PC-9 (cell line): ENCODE measurements at places on chromosomes 7 and 10. TPM values are rescaled to one million over a fixed set of nuclear protein-coding genes. Genes with fewer than 3 reads are reported as not detected.

DNA sequence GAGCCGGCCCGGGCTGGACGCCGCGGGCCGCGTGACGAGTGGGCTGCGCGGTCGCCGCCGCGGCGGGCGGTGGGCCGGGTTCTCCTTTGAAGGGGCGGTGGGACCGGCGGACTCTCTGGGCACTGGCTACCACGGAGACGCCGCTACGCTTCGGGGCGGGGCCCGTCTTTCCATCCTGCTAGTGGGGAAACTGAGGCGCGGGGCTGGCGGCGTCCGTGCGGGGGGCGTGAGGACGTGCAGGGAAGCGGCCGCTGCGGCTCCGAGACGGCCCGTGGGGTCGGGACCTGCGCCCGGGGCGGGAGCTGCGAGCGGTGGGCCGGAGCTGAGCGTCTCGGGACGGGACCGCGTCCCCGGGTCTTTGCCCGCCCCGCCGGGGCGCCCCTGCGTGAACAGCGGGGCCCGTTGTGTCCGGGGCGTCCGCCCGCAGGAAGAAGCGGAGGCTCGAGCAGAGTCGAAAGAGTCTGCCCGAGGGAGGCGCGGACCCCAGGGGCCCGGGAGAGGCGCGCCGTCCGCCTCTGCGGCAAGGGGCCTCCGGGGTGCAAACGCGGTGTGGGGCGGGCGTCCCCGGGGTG, 548 bp upstream of the BNIP3 start:
- no peak for DNase-seq

Gene MACC1
- total RNA-seq = 48.4 and 50.8 TPM in 2 replicates

DNA sequence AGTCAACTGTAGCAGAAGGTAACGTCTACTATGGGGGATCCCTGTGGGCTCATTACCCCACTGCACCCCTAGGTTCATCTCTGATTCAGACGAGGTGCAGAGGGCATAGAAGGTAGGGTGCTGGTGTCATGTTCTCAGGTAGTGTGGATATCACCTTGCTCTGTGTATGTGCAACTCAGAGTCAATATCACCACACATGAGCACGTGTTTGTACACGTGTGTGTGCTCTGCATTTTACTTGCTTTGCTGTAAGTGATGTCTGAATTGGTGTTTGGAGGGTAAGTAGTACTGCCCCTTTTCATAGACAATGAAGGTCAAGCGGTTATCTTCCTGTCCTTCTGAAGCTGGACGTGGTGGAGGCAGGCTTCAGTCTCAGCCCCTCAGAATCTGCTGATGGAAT, 10.4 kb downstream of the DMBT1 start:
- DNase-seq = no peak

Gene ITIH2
- not detected in 2 replicates for total RNA-seq

Gene ANKRD61
- total RNA-seq = 0.37 TPM in 1 of 2 replicates, not detected in the other

DNA sequence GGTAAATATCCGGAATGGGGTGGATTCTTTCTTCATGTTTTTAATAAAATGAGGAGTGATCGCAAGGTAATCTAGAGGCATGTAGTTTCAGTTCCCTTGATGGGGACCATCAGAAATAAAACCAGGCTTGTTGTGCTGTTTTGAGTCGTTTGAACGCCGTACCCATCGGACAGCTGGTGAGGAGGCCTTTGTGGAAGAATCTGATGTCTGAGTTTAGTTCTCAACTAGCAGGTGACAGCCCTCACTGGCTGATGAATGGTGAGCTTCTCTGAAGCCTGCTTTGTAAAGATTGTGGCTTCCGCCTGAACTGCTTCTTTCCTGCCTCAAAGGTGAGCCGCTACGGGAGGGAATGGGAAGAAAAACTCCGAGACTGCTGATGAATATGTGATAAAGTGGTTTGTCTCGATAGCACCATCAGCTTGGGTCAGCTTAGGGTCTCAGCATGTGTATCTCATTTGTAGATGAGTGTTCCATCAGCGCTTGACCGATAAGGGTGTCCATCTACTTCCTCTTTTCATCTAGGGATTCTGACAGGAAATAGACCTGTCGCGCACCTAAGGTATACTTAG, 977 bp downstream of the TMEM248 start:
- peak; percentile 17 for DNase-seq

DNA sequence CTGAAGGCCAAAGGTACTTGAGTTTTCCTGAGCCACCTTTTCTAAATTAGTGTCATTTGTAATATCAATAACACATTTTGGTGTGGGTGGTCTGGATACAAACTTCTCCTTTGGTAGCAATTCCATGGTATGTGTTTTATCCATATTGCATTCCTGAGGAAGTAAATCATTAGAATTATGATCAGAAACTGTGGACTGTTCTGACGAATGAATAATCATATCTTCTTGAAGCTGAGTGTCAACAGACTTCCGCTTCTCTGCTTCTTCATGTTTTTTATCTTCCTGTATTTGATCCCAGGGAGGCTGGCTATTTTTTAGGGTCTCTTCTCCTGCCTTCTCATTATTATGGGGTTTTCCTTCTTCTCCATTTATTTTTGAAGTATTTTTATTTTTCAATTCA, 81.4 kb downstream of the NRBF2 start:
- DNase-seq = no peak

DNA sequence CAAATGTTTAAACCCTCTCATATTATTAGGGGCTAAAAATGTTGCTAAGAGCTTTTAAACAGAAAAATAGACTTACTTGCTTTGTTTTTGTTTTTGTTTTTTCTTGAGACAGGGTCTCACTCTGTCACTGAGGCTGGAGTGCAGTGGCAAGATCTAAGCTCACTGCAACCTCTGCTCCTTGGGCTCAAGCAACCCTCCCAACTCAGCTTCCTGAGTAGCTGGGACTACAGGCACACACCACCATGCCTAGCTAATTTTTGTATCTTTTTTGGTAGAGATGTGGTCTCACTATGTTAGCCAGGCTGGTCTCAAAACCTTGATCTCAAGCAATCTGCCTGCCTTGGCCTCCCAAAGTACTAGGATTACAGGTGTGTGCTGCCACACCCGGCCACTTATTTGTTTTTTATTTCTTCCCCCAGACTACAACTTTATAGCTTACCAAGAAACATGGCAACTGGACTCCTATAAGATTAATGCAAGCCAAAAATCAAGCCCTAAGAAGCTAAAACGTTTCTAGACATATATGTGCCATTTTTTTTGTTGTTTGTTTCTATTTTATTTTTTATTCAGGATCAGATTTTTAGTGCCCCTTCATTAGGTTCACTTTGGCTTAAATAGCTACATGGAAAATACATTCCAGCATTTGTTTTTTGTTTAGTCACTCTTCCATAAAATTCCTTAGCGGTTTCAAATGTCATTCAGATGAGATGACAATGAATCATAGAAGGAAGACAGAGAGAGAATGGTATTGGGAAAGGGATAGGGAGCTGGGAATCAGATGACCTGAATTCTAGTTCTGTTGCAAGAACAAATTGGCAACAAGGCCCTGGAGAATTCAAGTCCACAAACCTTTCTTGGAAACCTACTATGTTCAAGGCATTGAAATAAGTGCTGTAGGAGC, 163.4 kb upstream of the MKLN1 start:
- DNase-seq = peak; percentile 97

- no peak for DNase-seq
Observed at GRCh38 chr7:20545016-20545415, 70.5 kb upstream of the ABCB5 start.

Gene AGR3
- 0.57 and 0.63 TPM in 2 replicates for total RNA-seq

Gene HMX3
- not detected in 2 replicates for total RNA-seq

DNA sequence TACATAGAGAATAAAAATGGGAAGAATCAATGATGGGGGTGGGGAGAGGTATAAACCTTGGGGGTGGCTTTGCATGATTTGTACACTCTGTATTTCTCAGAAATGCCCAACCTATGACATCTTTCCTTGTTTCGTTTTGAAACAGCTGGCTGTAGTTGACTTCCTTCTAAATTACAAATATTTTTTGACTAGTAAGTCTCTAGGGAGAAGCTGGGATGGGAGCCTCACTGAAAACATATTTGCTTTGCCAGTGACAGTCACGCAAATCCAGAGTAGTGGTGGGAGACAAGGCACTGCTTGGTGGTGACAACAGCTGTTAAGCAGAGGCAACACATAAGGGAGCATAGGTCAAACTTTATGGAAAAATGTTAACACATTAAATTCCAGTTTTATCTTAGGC, 440.5 kb downstream of the SEMA3D start:
- DNase-seq = no peak

- no peak for DNase-seq
Observed at GRCh38 chr10:51342381-51342780, 268.1 kb downstream of the PRKG1 start.

DNA sequence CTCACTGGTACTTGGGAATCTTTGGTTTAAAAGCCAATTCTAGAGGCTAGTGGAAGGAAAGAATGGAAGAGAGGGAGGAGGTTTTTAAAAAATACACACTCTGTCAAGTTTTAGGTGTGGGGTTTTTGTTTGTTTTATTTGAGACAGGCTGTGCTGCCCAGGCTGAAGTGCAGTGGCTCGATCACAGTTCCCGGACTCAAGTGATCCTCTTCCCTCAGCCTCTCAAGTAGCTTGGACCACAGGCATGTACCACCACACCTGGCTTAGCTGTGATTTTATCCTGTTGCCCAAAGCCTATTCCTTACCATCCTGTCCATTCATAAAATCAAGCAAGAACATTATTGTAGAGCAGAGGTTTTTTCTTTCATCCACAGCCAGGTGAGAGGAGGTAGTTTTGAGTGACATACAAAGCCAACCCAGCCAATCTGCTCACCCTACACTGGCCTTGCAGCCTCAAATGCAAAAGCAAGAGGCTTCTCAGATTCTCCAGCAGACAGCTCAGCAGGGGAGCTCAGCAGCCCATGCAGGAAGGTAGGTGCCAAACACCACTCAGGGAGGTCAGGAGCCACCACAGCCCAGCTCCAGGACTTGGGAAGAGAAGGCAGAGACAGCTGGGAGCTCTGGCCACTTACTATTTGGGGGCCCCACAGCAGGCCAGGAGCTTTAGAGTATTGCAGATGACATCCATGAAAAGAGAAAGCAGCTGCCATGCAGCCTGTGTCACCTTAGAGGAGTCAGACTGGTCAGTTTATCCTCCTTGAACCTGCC, 65.8 kb downstream of the TMEM209 start:
- no peak for DNase-seq

DNA sequence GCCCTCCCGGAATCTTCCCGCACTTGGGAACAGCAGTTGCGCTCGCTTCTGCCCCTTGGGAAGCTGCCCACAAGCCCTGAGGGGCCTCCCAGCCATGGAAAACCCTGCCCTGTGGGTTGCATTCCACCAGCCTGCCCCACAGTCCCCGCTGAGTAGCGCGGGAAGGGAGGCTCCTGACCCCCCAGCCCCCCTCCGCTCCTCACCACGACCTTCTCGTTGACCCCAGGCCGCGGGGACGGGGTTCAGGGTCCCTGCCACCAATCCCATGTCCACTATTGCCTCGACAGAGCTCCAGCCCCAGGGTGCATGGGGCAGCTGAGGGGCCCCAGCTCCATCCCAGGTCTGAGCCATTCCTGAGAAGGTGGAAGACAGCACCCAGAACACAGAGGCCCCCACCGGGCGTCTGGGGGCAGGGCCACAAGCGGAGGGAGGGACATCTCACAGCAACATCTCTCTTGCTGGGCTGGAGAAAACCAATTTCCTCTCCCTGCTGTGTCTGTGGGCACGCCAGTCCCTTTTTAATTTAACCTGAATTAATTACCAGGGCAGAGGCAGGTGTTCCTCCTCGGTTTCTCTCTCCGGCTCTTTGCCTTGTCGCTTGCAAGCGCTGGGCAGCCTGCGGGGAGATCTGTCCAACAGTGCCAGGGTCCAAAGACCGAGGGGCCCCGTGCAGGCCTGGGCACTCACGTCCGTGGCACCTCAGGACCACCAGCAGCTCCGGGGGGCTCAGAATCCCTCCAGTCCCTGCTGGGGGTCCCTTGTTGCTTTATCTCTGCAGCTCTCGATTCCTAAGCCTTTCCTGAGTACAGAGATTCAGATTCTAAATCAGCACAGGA, 57.9 kb downstream of the FOXL3 start:
- DNase-seq = no peak

Gene PTF1A
- total RNA-seq = not detected in 2 replicates

Gene TBX20
- total RNA-seq = 1.1 and 1.7 TPM in 2 replicates

DNA sequence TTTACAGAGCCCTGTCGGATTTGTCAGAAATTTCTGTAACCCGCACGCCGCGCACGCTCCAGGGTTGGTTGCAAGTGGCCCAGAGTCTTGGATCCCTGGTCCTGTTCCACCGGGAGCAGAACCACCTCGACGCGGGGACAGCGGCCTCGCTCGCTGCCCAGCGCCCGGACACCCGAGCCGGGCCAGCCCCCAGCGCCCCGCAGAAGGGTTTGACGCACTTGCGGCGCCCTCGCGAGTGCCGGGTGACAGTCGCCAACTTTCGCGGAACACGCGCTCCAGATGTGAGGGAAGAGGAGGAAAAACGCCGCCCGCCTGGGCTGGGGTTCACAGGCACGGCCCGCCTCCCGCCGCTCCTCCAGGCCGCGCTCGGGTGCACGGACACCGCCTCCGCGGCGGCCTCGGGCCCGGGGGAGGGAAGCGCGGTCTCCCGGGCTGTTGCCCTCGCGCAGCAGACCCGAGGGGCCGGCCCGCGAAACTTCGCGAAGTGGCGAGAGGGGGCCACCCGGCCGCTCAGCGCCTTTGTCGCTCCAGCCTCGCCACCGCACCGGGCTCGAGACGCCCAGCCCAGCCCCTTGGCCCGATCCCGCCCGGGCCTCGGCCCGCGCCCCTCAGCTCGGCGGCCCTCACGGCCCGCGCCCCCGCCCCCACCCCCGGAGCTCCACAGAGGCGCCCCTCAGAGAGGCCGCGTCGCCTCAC, 514 bp downstream of the RNF216 start:
- peak; percentile 54 for DNase-seq

DNA sequence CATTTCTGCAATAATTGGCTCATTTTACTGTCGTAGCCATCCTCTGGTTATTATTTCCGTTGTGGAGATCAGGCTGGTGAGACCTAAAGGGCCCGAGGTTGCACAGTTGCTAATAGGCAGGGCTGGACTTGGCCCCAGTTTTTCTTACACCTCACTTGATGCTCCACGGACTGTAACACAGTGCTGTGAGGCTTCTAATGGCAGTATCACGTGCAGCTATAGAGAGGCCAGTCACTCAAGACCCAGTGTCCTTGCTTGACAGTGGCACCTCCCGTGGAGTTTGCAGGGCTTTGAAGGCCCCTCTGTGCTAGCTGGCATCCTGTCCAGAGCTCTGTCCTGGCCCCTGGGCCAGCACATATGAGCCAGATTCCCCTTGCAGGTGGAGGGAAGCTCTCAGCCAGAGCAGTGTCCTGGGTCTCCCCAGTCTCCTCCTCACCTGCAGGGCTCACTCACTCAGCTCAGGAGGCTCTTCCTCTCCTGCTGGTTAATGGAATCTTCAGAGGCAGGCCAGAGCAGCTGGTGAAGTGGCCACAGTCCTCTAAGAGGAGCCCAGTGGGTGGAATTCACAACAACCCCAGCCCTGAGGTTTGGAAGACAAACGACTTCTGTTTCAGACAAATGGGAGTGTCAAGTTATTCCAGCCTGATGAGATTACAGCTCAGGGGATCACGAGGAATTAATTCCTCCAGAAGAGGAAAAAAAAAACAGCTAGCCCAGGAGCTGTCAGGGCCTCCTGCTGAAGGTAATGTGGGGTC, 114.2 kb upstream of the FAM180A start:
- DNase-seq = no peak

DNA sequence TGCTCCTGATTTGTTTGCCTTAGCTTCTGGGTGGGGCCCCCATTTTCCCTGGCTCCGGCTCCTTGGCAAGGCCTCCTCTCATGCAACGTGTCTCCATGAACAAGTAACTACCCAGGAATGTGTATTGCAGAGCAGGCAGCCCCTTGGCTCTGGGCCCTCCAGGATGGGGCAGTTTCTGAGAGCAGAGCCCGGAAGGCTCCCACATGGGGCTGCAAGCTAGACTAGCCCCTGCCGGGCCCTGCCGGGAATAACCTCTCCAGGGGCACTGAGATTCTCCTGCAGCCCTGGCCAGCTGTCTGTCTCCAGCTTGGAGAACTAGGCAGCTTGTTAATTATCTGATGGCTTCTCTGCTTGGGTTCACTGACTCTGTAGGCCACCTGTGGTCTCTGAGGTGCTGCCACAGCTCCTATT, 184.0 kb upstream of the INHBA start:
- peak; percentile 17 for DNase-seq
